Naive thymus-derived CD8-positive, alpha-beta T cell (primary cell): ENCODE measurements at places on chromosomes 16 and 17. TPM values are rescaled to one million over a fixed set of nuclear protein-coding genes. Genes with fewer than 3 reads are reported as not detected.

The KRT15 gene
- total RNA-seq: not detected

DNA sequence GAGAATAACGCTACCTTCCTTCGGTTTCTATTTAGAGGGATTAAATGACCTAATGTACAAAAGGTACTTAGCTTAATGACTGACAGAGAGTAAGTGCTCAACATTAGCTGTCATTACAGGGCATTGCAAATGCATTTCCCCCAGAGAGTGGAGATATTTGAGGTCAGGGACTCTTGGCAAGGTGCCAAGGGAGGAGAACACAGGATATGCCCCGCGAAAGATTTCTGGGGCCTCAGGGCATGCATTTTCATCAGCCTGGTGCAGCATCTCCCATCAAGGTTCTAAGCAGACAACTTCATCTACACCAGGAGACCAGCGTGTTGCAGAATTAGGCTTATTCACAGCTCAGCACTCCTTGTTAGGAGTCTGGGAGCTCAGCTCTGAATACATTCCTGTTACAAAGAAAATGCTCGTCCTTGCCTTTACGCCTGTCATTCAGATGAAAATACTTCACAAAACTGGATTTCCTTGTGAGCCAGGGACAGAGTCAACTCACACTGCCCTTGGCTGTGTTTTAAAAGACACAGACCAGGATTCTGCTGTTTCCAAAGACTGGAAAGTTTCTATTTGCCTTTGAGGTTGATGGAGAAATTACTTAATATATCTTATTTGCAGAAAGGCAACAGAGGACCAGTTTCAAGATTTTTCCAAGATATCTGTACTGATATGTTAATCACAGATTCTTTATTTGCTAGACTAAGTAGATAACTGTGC, 108.2 kb downstream of the VAT1L start:
- H3K4me1 ChIP-seq: peaks cover 1% of the 10 kb centered on the region
- no peak overlapping the region for H3K4me3 ChIP-seq
- no peak for DNase-seq
- no peaks in the 10 kb centered on the region for H3K36me3 ChIP-seq

DNA sequence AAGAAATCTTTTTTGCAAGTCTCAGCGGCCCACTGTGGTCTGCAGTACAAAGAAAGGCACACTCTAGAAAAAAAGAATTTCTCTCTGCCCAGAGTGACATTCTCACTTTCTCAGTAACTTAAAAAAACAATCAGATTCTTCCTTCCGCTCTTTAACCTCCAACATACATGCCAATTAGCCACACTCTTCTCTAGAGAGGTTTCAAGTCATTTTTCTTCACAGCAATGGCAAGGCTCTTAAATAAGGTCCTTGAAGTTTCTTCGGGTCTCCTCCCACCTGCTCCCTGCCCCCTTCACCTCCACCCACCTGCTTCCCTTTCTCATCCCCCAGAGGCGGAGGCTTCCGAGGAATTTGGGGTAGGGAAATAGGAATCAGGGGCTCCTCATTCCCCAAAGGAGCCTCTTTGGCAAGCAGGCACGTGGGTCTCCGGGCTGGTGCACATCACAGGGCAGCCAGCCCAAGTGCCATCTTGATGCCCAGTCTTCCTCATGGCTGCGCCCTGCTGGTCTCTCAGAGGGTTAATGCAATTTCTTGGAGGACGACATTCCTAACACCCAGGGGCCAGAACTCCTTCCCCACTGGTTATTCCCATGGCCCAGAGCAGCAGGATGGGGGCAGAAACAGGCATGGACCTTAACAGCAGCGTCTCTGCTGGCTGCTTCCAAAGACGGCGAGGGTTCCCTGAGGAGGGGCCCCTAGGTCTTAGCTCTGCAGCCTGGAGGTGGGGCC, 855 bp upstream of the MEOX1 start:
- peaks cover 8% of the 10 kb centered on the region for H3K4me1 ChIP-seq
- no peak overlapping the region for H3K27ac ChIP-seq
- no peak for DNase-seq
- no peaks in the 10 kb centered on the region for H3K36me3 ChIP-seq
- H3K27me3 ChIP-seq: no peaks in the 10 kb centered on the region

DNA sequence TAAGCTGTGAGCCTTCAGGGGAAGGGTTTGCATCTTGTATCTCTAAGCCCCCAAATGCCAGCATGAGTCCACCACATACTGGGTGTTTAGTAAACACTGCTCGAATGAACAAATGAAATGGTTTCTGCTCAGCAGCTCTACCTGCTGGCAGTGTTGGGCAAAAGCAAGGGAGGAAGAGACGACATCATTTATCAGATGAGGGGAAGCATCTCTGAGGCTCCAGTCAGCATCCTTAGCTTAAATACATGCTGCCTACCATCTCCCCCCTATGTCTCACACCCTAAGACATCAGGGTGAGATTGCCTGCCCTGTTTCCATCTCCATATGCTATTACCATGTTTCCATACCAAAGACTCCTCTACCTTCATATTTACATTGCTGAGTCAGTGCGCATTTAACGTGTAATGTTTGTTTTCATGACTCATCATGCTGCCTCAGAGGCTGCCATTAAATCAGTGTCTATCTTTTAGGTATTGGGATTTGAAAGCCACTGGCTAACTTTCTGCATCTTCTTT, 379.8 kb downstream of the UTP18 start:
- H3K4me1 ChIP-seq: no peaks in the 10 kb centered on the region
- H3K4me3 ChIP-seq: no peak overlapping the region
- no peak overlapping the region for H3K27ac ChIP-seq
- H3K27me3 ChIP-seq: peaks cover 14% of the 10 kb centered on the region
- no peak for DNase-seq

- peak; percentile 27 for DNase-seq
- no peak overlapping the region for H3K27ac ChIP-seq
- H3K4me1 ChIP-seq: no peaks in the 10 kb centered on the region
- H3K4me3 ChIP-seq: no peak overlapping the region
Observed at GRCh38 chr17:33674685-33675084, 381.6 kb upstream of the ASIC2 start.

GRCh38 chr16:22214889-22215288, 8.8 kb downstream of the EEF2K start:
- no peak overlapping the region for H3K27ac ChIP-seq
- H3K4me1 ChIP-seq: peaks cover 14% of the 10 kb centered on the region
- no peak overlapping the region for H3K4me3 ChIP-seq
- H3K36me3 ChIP-seq: peaks cover 23% of the 10 kb centered on the region

The ZG16 gene
- total RNA-seq: not detected

The PDPR gene
- 31.6 TPM for total RNA-seq

The PLSCR3 gene
- total RNA-seq: 75.8 TPM

DNA sequence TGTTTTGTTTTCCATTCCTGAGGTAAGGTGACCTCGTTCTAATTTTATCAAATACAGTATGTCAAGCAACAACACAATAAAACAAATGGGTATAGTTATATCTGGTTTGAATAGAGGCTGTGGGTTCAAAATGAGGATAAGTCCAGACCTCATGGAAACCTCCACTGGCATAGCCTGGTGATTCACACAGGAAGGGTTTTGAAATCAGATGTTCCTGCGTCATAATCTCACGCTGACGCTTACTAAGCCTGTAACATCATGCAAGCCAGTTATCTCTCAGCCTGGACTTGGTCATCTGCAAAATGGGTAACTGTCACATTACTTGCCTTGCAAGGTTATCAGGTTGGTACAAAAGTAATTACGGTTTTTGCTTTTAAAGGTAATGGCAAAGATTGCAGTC, 1056.3 kb upstream of the EEF2KMT start:
- DNase-seq: no peak
- H3K4me3 ChIP-seq: no peak overlapping the region
- H3K36me3 ChIP-seq: no peaks in the 10 kb centered on the region
- no peaks in the 10 kb centered on the region for H3K4me1 ChIP-seq
- H3K27ac ChIP-seq: no peak overlapping the region
- no peaks in the 10 kb centered on the region for H3K27me3 ChIP-seq
